Motor neuron (in vitro differentiated cells): ENCODE measurements at places on chromosomes 4 and X. TPM values are rescaled to one million over a fixed set of nuclear protein-coding genes. Genes with fewer than 3 reads are reported as not detected.

- peak; percentile 39 for ATAC-seq
Observed at GRCh38 chr4:70559211-70559830, 32.7 kb upstream of the AMBN start.

DNA sequence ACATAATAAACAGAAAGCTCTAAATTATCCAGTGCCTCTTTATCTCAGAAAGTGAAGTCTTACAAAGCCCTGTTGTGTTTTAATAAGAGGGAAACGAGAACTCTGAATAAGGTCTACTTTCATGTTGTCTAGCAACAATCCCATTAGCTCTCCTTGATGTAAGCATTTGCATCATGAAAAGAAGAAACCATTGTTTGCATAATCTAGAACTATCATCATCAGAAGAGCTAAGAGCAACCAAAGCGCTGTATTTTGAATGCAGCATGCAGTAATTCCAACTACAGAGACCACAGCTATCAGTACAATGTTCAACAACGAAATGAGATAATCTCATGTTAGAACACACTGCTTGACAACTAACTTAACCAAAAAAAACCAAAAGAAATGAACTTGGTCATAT, 257.1 kb downstream of the CAMK2D start:
- ATAC-seq, result peak; percentile 35

DNA sequence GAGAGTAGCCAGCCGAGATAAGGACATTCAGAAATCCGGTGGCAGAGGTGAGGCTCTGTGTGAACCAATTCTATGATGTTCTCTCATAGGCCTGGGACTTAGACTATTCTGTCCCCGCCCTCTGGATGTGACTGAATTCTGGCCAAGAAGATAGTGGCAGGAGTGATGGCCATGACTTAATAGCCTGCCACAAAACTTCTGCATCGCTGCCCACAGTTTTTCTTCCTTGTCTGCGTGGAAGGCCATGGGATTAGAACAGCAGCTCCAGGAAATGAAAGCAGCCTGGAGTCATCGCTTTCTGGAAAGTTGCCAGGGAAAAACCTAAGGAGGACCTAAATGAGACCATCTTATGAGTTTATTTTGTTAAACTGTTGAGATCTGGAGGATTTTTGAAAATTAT, 134.7 kb downstream of the F11 start:
- ATAC-seq, result no peak

GRCh38 chrX:313546-313945, 5.0 kb downstream of the GTPBP6 start:
- no peak for ATAC-seq

- ATAC-seq, result no peak
Observed at GRCh38 chr4:168805341-168805740, 204.7 kb downstream of the CBR4 start.

DNA sequence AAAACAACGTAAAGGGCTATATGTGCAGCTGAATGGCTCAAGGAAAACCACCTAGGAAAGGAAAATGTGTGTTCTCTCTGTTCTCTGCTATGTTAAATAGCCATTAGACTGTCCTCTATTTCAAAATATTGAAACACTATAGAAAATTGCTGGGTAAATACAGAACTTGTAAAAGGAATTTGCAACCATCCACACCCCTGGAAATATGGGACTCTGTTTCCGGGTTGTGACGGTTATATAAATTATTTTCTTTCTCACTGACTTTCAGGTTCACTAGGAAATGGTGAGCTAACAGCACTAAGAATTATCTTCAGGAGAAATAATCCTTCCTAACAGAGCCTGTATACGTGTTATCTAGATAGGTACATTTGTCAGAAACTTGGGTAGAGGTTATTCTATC, 161.0 kb upstream of the DKK2 start:
- ATAC-seq, result no peak

- no peak for ATAC-seq
Observed at GRCh38 chr4:56409511-56410090, 22.3 kb upstream of the AASDH start.

DNA sequence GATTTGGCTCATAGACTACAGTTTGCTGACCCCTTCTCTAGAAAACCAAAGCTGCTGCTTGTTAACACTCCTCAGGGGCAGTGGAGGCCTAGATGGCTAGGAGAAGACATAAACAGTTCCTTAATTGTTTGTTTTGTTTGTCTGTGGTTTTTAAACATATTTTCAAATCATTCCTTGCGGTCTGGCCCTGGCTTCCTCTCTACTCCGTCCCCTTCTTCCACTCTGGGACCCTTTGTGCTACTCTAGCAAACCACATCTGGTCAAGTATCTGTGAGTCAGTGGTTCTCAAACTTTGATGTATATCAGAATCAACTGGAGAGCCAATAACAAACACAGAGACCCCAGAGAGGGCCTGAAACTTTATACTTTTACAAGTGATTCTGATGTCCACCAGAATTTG, 36.1 kb downstream of the FRMPD4 start:
- no peak for ATAC-seq

GRCh38 chr4:78057600-78058550, 752 bp downstream of the FRAS1 start:
- ATAC-seq, result peak; percentile 30

DNA sequence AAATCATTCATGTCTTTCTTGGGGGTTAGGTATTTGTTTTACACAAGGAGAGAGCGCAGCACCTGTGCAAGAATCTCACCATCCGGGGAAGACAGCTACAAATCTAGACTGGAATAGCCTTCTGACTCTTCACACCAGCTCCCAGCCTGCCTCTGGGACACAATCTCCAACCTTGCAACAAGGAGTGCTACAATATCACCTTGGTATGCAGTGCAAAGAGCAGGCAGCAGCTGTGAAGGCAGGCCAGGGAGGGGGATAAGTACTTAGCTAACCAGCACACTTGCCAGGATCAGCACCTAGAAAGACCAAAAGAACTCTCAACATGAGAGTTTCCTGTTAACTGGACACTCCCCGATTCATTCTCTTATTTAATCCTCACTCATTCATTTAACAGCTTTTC, 235.3 kb downstream of the AR start:
- no peak for ATAC-seq

- peak; percentile 17 for ATAC-seq
Observed at GRCh38 chr4:47641755-47642154, 156.7 kb downstream of the ATP10D start.

GRCh38 chr4:95358421-95358820, 190.4 kb downstream of the UNC5C start:
- ATAC-seq, result no peak

DNA sequence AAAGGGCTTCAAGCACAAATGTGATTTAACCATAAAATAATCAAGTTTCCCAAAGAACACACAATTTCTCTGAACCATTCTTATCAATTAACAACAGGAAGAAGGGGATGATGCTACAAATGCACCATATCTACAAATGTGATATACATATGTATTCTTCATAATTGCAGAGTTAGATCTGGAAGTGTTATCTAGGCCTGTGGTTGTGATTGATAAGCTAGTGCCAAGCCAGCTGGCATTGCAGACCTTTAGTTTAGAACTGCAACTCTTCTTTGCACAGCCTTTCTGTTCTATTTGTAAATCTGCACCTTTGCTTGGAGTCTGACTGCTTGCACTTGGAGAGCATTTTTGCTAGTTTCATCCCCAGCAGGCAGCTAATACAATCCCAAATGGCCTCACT, 145.5 kb upstream of the NPY2R start:
- ATAC-seq, result no peak

GRCh38 chrX:113726009-113726408, 857.9 kb upstream of the HTR2C start:
- no peak for ATAC-seq

- ATAC-seq, result no peak
Observed at GRCh38 chrX:30887721-30888120, 1.3 kb downstream of the TAB3 start.

DNA sequence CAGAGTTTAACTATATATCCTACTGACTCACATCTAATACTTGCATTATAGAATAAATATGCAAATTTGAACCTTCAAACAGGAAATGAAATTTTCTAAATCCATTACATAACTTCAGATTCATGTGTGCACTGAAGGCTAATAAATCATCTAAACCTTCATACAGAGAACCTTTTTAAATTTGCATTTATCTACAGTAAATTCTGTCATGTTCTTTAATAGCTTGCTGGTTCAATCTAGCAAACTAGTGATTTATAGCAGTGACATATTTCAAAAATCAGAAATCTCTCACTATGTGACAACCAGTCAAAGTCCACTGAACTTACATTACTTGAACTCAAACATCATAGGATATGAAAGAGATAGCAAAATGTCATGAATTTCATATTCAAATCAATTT, 65.1 kb downstream of the LRBA start:
- ATAC-seq, result no peak

DNA sequence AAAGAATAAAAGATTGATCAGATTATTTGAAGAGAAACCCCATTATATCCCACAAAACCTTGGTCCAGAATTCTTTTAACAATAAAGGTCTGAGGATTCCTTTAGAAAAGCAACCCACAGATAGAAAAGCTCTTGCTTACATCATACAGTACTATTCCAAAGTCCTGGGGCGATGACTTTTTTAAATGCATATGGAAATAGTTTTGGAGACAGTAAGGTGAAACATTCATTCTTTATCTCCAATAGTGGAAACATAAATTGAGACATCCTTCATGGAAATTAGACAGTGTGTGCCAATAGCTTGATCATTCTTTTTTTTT, 85.7 kb upstream of the UCP1 start:
- ATAC-seq, result no peak

DNA sequence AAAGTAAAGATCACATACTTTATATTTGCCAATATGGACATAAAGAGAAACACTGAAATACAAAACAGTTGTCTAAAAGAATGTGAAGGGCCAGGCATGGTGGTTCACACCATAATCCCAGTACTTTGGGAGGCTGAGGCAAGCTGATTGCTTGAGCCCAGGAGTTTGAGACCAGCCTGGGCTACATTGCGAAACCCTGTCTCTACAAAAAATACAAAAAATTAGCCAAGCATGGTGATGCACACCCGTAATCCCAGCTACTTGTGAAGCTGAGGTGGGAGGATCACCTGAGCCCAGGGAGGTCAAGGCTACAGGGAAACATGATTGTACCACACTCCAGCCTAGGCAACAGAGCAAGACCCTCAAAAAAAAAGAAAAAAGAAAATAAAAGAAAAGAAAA, 11.8 kb downstream of the RBM47 start:
- ATAC-seq, result no peak

DNA sequence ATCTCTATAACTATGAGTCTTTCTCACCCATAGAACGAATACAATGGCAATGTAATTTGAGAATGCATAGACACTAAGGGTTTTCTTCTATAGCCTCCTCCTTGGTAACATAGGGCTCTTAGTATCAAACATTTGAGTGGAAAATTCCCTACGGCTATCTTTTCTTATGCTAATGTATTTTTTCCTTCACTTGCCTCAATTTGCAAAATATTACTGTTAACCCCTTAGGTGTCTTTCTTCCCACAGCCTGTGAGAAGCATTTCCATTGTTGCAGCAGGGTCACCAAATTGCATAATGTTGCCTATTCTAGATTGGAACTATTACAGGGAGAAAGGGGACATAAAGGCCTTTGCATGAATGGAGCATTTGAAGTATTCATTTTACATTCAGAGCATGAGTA, 140.5 kb upstream of the RAPGEF2 start:
- ATAC-seq, result peak; percentile 60

DNA sequence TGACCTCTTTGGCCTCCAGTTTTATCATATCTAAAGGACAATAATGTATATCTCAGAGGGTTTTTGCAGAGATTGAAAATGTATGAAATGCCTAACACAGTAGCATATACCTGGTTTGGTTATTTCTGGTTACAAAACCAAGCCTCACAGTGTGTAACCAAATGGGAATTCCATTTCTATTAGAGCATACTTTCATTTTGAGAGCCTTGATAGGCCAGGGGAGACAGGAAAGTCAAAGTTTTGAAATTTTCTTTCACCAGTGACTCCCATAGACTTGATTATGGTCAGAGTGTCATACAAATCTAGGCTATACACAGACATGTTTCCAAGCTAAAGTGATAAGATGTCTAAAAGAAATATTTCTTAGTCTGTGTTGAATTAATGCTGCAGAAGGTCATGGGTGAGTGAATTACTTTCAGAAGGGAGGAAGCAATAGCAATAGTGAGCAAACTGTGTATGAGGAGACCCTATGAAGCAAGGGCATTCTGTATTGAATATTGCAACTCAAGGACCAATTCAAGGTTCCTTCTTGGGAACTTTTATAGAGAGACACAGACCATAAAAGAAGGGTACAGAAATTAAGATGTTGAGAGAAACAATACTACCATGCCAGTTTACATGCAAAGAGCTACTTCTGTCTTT, 151.1 kb downstream of the PDE5A start:
- ATAC-seq, result no peak

- ATAC-seq, result no peak
Observed at GRCh38 chr4:139403462-139403861, 50.5 kb upstream of the RAB33B start.

DNA sequence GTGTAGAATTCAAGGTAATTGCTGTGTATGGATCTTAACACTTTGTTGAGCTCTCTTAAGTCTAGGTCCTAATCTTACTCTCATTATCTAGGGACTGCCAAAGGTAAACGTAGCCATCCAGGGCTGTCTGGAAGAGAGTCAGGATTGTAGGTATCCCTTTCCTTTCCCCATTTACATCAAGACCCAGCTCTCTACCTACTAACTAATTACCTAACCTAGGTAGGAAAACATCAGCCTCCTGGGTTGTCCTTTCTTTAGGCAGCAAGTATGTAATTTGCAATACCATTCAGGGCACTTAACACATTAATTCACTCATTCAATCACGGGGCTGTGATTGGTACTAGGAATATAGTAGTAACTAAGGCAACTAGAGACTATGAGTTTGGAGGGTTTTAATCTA, 15.2 kb upstream of the CPEB2 start:
- no peak for ATAC-seq

GRCh38 chrX:12911122-12911470, 4.7 kb downstream of the TLR8 start:
- ATAC-seq, result no peak

DNA sequence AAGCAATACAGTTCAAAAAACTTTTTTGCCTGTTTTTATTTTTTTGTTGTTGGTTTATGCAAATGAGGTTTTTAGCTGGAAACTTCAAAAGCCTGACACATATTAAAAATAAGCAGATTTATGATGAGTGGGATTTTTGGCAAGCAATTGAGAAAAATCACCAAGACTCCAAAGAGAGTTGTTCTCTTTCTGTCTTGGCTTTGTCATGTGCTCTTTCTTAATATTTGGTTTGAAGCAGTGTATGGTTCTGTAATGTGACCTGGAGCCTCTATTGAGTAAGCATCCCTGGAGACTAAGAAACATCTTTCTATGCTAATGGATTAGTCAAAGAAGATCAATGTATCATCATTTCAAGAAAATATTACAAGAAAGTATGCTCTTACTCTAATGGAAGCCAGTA, 11.7 kb downstream of the TRIM2 start:
- no peak for ATAC-seq

CYBB gene
- 0.14 and 0.25 TPM in 2 replicates for total RNA-seq

NLRP2B gene
- 0.35 TPM in 1 of 2 replicates, not detected in the other for total RNA-seq

TLR6 gene
- 0.17 and 0.27 TPM in 2 replicates for total RNA-seq

THOC2 gene
- total RNA-seq, result 51.8 and 68.3 TPM in 2 replicates

MAGEA2 gene
- total RNA-seq, result 0.47 and 0.53 TPM in 2 replicates

DUSP9 gene
- total RNA-seq, result 2.1 and 2.5 TPM in 2 replicates
